ENCODE measurements at places on chromosomes 5 and 9.
A peak's percentile ranks its signal among the peaks of the same experiment; 100 is the strongest.

GRCh38 chr5:170633235-170634081 lies 129.6 kb downstream of the KCNIP1 start:
- DNase-seq: peak; percentile 14

GRCh38 chr5:13553896-13554295 lies 390.6 kb downstream of the DNAH5 start:
- DNase-seq: no peak

DNA sequence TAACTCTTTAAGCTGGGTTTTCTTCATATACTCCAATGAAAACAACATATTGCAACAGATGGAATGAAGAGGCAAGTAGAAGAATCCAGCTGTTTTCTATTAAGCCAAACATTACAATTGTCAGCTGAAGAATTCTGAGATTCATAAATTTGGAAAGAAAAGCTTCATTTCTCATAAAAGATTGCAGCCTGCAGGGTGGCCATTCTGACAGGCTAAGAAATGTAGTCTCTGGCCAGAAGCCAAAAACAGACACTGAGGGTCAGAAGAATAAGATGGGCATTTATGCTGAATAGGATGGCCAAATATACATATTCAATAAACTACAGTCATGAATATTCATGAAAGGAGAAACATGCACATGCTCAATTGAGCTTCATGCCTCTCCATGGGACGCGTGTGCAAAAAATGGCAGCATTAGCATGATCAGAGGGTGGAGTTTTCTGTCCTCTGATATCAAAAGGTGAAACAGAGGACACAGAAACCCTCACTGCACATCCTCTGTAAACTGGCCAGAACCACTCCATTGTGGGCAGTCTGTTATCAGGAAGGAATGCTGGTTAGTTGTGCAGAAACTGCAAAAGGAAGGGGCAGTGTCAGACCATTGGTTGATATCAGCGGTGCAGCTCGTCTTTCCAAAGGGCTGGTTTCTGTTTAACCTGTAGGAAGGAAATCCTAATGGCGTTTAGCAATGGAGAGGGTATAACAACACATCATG lies 50.2 kb downstream of the FXN start:
- no peak for DNase-seq

GRCh38 chr9:93125331-93125894 lies 8.6 kb downstream of the NINJ1 start:
- no peak for DNase-seq

GRCh38 chr5:67478337-67478736 lies 281.7 kb upstream of the CD180 start:
- DNase-seq: no peak

- DNase-seq: no peak
These were observed 57.7 kb downstream of the MAPKAP1 start for GRCh38 chr9:125649315-125649714.

DNA sequence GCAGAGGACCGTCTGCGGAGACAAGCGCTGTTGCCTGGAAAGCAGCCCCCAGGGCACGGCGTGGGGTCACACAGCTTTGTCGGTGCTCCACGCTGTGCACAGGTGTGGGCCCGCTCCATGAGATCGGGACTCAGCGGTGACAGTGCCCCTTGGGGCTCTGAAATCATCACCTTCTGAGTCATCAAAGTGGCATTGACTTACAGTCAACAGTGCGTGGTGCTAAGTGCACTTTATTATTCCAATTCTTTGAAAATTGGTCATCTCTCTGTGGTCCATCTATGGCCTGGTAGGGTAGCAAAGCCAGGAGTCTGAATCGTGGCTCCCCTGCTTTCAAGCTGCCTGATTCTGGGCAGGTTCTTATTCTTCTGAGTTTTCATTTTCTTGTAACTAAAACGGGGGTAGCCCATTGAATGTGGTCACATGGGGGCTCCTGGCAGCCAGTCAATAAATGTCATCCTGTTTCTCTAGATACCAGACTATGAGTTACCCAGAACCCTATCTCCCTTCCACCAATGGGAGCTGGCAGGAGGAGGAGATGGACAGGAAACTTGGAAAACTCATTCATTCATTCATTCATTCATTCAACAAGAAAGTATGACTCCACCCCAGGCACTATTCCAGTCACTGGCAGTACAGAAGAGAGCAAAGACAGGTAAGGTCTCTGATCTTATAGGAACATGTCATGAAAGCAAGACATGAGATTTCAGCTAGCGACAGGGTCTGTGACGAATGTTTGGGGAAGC lies 20.3 kb upstream of the UNC5A start:
- no peak for DNase-seq

- DNase-seq: no peak
These were observed 365.0 kb upstream of the SEMA6A start for GRCh38 chr5:116939641-116940040.

DNA sequence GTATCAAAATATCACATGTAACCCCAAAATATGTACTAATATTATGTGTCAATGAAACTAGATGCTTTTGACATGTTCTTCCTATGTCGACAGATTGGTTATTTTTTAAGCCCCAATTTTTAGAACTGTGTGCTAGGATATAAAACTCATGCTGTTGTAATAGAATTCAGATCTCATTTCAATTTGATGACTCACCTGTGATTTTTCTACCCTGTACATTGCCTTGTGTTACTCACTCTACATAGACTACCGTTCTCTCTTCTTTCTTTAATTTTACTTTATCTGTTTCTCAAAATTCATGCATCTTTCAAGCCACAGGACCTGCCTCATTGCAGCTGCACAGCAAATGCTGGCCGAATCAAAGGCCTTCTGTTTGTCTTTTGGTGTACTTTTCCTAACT lies 284.5 kb downstream of the MAT2B start:
- no peak for DNase-seq

DNA sequence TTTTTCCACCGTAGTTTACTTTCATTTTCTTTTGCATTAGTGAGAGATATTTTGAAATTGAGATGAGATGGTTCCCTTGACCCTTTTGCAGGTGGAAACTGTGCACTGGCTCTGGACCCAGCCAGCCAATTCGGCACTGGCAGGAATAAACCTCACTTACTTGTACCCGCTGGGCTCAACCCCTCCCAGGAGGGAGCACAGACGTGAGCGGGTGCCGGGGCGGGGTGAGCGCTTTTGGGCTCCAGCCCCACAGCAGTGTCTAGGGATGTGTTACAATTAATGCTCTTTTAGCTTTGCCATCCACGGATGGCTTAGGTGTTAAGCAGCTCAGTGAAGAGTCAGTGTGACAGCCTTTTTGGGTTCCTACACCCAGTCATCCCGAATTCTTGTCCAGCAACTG lies 766.1 kb upstream of the CHD1 start:
- DNase-seq: no peak

GRCh38 chr5:45017568-45017967 lies 208.8 kb downstream of the MRPS30 start:
- DNase-seq: no peak

GRCh38 chr9:18768951-18769622 lies 263.9 kb downstream of the SAXO1 start:
- DNase-seq: no peak

DNA sequence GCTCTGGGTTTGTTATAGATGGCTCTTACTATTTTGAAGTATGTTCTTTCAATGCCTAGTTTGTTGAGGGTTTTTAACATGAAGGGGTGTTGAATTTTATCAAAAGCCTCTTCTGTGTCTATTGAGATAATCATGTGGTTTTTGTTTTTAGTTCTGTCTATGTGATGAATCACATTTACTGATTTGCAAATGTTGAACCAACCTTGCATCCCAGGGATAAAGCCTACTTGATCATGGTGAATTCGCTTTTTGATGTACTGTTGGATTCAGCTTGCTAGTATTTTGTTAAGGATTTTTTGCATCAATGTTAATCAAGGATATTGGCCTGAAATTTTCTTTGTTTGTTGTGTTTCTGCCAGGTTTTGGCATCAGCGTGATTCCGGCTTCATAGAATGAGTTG lies 25.5 kb downstream of the CCDC180 start:
- DNase-seq: no peak

DNA sequence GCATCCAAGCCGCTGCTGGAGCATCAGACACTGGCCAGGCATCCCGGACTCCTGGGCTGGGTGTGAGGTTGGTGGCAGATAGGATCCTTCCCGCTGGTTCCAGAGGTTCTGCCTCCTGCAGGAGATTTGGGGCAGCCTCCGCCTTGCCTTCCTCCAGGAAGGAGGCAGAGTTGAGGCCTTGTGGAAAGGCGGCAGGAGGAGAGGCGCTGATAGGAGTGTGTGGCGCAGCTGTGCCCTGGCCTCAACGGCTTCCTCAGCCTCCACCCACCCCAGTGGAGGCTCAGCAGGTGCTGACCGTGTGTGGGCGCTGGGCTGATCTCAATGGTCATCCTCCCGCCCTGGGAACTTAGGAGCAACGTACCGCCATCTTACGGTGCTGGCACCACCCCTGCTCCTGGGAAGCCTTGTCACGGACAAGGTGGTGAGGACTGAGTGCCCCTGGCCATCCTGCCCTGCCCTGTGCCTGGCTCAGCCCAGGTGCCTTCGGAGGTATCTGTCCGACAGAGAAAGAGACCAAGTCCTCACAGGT lies 10.2 kb downstream of the NCS1 start:
- no peak for DNase-seq

GRCh38 chr9:21434202-21435014 lies 5.8 kb upstream of the IFNA1 start:
- DNase-seq: no peak

DNA sequence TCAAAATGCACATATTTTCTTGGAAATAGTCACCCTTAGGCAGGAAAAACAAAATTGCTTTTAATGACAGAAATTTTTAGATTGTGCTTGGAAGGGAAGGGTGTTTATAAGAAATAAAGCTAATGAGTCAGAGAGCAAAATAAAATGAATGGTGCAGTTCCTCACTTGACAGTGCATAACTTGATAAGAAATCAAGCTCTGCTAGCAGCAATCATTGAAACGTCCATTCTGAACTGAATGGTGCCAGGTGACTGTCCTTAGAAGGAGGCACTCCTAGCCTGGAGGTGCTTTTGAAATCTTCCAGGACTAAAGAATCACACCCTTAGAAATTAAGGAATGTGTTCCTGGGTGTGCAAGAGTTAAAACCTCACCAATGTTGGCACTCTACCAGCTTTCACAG lies 202.5 kb downstream of the EFNA5 start:
- no peak for DNase-seq

- no peak for DNase-seq
These were observed 16.9 kb upstream of the ZNF782 start for GRCh38 chr9:96871176-96871575.

- no peak for DNase-seq
These were observed 66.1 kb upstream of the ADRA1B start for GRCh38 chr5:159850160-159850559.

GRCh38 chr9:130847306-130848217 lies 12.5 kb downstream of the ABL1 start:
- DNase-seq: no peak

- no peak for DNase-seq
These were observed 91.0 kb downstream of the SNX18 start for GRCh38 chr5:54608423-54609085.

- DNase-seq: no peak
These were observed 966.0 kb upstream of the COX7C start for GRCh38 chr5:85651731-85652130.

GRCh38 chr9:38708759-38709158 lies 11.2 kb downstream of the FAM240B start:
- DNase-seq: no peak

DNA sequence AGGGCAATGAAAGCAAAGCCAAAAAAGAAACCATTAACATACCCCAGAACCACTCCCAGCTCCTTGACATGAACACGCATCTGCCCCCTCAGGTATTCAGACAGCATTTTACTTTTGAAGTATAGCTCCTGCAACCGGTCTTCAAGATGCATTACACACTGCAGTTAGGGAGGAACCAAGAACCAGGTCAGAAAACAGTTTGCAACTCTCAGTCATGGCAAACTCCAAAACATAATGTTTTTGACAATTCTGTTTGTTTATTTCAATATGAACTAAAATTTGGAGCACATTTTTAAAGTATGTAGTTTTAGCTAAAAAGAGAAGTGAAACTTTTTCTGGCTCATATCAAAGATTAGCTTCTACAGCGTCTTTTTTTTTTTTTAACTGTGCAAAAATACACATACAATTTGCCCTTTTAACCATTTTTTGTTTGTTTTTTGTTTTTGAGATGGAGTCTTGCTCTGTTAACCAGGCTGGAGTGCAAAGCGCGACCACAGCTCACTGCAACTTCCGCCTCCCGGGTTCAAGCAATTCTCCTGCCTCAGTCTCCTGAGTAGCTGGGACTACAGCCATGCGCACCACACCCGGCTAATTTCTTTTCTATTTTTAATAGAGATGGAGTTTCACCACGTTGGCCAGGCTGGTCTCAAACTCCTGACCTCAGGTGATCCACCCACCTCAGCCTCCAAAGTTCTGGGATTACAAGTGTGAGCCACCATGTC lies 12.2 kb upstream of the RAPGEF6 start:
- no peak for DNase-seq

GRCh38 chr5:163407034-163407655 lies 30.2 kb upstream of the CCNG1 start:
- DNase-seq: no peak

DNA sequence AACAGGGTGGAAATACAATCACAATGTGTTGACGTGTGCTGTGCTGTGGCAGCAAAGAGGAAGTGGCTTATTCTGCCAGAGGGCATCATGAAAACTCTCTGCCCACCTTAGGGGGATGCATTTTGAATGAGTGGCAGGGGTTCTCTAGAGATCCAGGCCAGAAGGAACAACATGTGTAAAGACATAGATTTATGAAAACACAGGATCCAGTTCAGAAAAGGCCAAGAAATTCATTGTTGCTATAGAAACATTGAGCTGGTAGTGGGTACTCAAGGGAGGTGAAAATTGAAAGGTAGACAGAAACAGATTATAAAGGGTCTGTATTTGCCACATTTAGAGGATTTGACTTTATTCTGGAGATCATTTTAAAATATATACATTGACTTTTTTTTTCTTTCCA lies 417.7 kb downstream of the ENC1 start:
- no peak for DNase-seq

DNA sequence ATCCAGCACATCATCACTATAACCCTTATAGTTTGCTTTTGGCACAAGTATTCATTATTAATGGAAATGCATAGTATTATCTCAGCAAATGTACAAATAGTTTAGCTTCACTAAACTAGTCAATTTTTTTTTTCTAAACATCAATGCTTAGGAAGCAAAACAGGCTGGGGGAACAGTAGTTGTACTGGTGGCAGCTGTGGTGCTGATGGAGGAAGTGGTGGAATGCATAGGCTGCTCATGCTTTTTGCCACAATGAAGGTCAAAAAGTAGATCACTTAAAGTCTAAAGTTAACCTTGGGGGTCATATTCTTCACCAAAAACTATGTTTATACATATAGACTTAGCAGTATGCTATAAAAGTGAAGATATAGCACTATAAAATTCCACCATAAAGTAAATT lies 36.3 kb upstream of the CDKN2B start:
- DNase-seq: no peak

DNA sequence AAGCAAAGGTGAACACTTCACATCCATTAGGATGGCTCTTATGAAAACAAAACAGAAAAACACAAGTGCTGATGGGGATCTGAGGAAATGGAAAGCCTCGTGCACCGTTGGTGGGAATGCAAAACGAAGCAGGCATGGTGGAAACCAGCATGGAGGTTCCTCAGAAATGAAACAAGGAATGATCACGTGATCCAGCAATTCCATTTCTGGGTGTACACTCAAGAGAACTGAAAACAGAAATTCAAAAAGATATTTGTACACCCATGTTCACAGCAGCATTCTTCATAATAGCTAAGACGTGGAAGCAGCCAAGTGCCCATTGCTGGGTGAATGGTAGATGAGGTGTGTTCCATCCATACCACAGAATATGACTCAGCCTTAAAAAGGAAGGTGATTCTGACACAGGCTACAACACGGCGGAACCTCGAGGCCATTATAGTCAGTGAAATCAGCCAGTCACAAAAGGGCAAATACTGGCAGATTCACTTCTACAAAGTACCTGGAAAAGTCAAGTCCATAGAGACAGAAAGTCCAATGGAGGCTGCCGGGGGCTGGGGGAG lies 87.2 kb upstream of the RAPGEF1 start:
- no peak for DNase-seq

All from CMK (cell line).